Cortex of kidney (tissue), 1 donor: ENCODE measurements at places on chromosomes 7 and 10.

GRCh38 chr7:50455658-50456057 lies 5.5 kb upstream of the FIGNL1 start:
- DNase-seq = no peak

- DNase-seq = no peak
These were observed 557.4 kb upstream of the ADARB2 start for GRCh38 chr10:2294739-2295138.

GRCh38 chr10:95693071-95693667 lies 558 bp downstream of the TCTN3 start:
- no peak for DNase-seq

DNA sequence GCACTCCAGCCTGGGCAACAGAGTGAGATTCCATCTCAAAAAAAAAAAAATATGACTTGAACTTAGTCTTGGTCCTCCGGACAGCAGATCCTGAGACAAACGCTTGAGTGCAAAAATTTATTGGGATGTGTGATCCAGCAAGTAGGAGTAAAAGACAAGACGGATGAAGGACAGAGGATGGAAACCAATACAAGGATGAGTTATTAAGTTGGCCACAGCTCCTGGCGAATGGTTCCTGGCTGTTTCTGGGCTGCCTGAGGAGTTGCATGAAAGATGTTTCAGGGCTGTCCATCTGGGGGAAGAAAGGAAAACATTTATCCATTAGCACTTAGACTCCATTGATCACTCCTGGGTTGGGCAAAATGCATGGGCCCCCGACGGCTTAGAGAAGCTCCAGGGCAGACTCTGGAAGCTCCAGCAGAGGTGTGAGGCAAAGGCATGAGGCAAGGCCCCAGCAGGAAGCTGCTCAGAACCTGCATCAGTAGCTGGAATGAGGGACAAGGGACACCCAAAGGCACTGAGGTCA lies 98.3 kb upstream of the ZNF438 start:
- DNase-seq = no peak

DNA sequence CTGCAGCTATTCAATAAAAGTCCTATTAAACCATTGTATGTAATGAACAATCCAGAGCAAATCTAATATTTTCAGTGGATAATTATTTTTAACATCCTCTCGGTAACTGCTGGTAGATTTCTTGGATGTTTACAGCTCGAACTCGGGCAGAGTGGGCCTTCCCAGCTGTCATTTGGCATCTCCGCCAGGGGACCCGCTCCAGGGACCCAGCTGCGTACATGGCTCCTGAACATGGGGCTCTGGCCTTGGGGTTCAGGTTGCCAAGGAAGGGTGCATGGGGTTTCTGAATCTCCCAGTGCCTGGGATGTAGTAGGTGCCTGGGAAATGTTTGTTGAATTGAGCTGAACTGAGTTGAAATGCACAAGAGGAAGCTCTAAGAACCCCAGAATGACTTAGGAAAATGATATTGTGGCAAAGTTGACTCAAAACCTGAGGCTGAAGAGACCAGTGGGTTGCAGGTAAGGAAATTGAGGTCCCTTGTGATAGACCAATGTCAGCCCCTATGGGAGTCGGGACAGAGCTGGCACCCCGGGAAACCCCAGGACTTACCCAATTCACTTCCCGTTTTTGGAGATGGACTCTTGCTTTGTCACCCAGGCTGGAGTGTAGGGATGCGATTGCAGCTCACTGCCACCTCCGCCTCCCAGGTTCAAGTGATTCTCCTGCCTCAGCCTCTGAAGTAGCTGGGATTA lies 228.4 kb downstream of the CUX1 start:
- DNase-seq = no peak

DNA sequence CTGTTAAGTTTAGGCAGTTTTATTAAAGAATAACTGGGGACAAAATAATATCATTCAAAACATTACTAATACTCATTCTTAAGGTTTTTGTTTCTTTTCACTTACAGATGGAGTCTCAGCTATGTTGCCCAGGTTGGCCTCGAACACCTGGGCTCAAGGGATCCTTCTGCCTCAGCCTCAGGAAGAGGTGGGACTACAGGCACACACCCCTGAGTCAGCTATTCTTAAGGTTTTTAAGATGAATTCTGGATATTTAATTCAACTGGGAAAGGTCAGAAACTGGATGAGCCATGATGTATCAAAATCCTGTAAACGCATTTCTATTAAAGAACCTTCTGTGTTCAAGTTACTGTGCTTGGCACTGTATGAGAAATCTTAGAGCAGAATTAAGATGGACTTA lies 3.5 kb downstream of the OAT start:
- no peak for DNase-seq

DNA sequence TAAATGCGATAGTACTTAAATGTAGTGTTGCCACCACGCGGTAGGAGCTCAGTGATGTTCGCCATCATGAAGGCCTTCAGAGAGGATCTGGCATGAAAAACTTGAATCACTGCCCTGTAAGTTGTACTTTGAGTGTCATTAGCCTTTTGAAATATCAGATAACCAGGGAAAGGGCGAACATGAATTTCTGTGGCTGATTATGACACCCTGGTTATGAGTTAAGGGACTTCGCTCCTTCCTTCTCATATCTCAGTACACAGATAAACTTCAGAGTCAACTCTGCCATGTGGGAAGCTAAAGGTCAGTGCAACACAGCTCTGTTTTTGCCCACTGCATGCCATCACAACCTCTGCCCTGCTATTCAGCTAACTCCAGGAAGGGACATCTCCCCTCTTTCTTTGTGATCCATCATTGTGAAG lies 8.9 kb upstream of the ACSL5 start:
- no peak for DNase-seq

- no peak for DNase-seq
These were observed 14.3 kb downstream of the CPA1 start for GRCh38 chr7:130394421-130395195.

DNA sequence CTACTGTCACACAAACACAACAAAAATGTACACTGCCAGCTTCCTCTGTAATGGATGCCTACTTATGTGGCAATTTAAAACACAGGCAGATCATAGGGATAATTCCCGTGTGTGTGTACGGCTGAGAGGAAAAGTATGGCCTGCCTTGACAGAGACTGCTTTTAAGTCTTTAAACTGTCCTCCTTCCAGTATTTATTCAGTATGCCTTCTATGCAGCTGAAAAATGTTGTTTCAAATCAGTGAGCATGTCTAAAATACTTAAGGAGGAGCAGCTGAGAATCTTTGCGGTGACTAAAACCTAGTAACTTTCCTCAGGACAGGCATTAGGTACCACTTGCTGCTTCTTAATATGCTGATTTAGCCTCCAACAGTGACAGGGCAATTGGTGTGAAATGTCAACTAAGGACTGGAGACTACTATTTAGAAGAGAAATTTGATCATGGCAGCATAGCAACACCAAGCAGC lies 126.3 kb downstream of the CACNA2D1 start:
- no peak for DNase-seq

DNA sequence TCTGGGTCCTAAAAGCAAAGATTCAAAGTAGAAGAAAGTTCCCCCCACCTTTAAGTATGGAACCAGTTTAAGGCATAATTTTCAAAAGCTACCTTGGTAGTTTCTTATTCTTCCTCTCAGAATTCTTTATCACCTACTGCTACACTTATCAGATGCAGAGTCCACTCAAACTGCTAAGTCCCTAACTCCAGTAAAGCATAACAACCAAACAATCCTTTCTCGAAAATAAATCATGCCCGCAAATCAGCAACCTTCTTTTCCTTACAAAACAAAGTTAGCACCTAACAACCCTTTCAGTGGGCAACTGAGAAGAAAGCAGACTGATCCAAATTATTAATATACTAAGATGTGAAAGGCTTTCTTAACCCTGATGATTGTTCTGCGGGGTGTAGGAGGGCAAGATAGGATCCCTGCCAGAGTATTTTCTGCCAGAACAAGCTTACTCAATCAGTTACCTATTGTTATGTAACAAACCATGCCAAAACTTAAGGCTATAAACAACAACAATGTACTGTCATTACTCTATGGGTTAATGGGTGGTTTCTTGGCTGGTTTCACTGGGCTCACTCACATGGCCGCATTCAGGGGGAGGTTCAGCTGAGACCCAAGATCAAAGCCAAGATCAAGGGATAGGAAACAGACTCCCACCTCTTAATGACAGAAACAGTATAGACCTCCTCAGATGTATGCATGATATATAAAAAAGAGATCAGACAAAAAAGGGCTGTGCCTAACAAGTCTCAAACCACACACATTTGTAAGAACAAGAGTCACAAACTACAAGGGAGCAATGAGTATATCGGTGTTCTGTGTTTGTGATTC lies 42.0 kb downstream of the CCDC6 start:
- no peak for DNase-seq

- DNase-seq = no peak
These were observed 37.6 kb upstream of the GPR22 start for GRCh38 chr7:107432261-107432660.
